ENCODE measurements at places on chromosomes 12 and 14. TPM values are rescaled to one million over a fixed set of nuclear protein-coding genes. Genes with fewer than 3 reads are reported as not detected.
A peak's percentile ranks its signal among the peaks of the same experiment; 100 is the strongest.

GRCh38 chr14:27836386-27836785 lies 930.2 kb upstream of the FOXG1 start:
- no peak for DNase-seq

- DNase-seq, result no peak
Observed at GRCh38 chr14:88299865-88300530, 23.1 kb downstream of the KCNK10 start.

Gene HOXC9
- 9.0 TPM for total RNA-seq

Gene ARMH4
- 14.6 TPM for total RNA-seq

Gene NOP9
- total RNA-seq, result 17.8 TPM

GRCh38 chr12:131466932-131467331 lies 244.0 kb upstream of the SFSWAP start:
- DNase-seq, result no peak

- no peak for DNase-seq
Observed at GRCh38 chr12:1633459-1633858, 4.4 kb downstream of the WNT5B start.

GRCh38 chr12:65339161-65339560 lies 60.7 kb downstream of the MSRB3 start:
- DNase-seq, result no peak

- no peak for DNase-seq
Observed at GRCh38 chr14:81329640-81330381, 70.3 kb downstream of the STON2 start.

Gene NOVA1
- 38.7 TPM for total RNA-seq

DNA sequence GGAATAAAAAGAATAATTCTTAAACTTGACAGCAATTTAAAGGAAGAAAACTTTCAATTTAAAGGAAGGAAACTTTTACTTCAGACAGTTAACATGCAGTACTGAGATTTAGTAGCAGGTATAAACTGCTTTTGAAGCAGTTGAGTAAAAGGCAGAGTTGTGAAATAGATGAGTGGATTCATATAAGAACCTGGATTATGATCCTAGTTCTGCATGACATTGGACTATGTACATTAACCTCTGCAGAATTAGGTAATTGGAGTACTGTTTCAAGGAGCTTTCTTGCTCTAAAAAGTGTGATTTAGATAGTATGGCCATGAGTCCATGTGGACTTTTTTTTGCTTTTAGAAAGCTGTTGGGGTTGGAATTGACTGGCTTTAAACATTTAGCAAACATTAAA lies 29.7 kb downstream of the ATP2A2 start:
- DNase-seq, result no peak

GRCh38 chr12:4137015-4137414 lies 136.5 kb upstream of the CCND2 start:
- DNase-seq, result no peak

DNA sequence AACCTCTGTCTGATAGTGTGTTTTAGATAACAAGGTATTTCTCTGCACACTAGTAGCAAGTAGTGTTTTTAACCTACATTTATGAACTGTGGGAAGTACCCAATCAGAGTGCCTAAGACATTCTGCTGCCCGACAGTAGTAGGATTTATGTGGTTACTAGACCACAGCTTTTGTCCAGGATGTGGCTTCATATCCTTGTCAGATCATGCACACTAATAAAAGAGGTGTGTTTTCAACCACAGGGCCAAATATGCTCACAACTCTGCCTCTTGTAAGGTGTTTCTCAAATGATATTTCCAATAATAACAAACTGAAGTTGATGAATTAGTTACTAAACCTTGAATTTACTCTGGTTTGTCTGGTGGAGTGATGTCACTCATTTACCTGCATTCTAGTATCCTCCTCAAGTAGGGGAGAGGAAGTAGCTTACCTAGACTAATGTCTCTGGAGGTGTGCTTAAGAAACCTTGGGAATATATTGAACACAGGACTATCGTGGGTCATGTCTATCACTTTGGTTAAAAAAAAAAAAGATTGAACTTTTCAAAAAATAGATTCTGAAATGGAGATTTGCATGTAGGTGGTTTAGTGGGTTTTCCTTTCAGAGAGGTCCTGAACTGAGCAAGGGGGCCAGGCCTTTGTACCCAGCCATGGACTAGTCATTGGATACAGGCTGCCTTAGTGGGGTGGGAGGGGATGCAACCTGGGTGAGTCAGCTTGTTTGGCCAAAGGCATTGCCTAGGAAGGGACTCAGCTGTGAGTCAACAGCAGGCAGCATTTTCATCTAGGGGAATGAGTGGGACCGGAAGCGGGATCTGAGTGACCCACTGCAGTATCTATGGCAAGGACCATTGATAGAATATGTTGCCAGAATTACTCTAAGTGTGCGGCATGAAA lies 14.1 kb downstream of the FBXW8 start:
- no peak for DNase-seq

GRCh38 chr12:131734336-131735152 lies 23.7 kb downstream of the SFSWAP start:
- DNase-seq, result no peak

Gene KSR2
- not detected for total RNA-seq

GRCh38 chr12:25816637-25817036 lies 141.8 kb upstream of the RASSF8 start:
- no peak for DNase-seq

Gene KCNH3
- total RNA-seq, result 1.7 TPM

Gene FLVCR2
- total RNA-seq, result 15.4 TPM

Gene TEX52
- not detected for total RNA-seq

DNA sequence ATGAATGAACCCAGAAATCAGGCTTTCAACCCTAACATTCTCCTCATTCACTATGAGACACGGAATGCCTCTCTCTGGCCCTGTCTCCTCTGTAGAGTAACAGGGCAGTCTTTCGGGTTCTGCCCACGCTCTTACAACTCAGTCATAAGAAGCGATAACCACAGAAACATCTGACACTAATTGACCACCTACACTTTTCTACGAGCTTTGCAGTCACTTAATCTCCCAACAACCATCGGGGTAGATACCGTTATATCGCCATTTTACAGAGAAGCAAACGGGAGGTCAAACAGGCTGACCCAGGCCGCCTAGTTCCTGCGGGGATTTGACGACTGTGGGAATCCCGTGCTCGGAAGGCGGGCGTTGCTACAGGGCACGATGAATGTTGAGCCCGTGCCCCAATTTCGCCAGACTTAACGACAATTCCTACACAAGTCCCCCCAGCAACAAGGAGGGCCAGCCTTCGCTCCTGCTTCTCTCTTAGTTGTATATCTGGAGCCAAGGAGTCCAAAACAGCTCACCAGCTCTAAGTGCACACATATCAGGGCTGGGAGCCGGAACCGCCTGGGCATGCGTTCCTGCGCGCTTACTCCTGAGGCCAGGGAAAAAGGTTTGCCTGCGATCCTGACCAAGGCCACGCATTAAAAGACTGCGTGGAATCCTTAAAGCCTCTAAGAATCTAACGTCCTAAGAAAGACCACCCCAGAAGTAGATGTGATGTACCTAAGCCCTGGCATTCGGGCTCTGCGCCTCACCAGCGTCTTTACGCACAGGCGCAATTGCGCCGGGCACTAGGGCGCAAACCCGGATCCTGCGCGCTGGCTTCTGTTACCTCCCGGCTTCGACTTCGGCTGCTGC lies 38.7 kb upstream of the TBX5 start:
- DNase-seq, result no peak

DNA sequence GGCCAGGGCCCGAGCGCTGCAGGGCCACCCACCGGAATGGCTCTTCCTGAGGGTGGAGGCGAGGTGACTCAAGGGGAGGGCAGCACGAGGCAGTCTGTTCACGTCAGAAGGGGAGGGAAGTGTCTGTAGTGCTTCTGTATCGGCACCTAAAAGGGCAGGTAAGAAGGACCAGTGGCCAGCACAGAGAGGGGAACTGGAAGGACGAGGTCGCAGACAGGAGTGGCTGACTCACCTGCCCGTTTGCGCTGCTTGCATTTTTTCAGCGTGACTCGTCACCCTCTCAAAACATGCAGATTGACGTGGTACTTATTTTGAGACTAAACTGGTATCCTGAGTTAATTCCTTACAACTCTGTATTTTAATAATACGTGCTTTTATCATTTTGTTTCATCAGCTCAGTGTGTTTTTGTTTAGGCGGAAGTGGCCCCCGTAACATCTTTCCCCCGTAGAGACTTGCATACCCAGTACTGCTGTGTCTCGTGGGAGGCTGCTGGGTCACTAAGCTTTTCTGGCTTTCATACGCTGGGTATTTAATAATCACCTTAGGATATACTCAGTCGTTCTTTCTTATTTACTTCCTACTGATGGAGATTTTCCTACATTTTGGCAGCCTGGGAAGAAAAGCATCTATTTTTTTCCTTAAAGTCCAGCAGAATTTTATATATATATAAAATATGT lies 26.4 kb downstream of the SFSWAP start:
- DNase-seq, result no peak

DNA sequence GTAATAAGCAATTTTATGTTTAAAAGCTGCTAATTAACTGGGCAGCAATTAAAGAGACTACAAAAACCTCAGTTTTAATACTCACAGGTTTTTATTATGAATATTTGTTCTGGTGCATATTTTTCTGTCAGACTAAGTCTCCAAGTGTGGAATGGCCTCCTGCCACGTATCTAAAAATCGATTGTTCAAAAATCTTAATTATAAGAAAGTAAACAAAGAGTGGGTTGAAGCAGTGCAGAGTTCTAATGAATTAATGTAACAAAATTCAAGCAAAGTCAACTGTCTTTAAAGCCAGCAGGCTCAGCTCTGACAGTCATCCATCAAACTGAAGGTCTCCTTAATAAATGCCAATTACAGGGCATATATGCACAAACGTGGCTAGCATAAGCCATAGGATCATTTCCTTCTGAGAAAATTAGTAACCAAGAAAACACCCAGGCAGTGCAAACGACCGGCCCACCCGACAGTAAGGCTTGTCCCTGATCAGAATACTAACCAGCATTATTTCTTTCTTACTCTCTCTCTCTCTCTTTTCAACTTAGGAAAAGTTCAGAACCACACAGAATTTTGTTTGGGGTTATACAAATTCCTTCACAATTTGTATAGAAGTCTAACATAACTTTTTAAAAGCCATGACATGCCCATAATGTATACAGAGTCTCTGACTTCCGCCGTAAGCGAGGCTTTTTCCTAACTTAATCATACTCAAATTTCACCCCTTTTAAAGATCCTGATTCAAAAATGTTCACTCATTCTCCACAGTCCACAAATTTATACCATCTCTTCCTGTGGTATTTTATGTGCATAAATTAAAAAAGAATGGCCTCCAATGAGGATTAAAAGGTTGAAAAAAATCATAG lies 83.8 kb downstream of the SLC25A21 start:
- DNase-seq, result no peak

GRCh38 chr14:52443506-52443905 lies 108.8 kb downstream of the TXNDC16 start:
- no peak for DNase-seq

Gene KCNH5
- total RNA-seq, result not detected

Gene SYT1
- total RNA-seq, result 1.8 TPM

- DNase-seq, result no peak
Observed at GRCh38 chr14:88269806-88270420, 53.2 kb downstream of the KCNK10 start.

DNA sequence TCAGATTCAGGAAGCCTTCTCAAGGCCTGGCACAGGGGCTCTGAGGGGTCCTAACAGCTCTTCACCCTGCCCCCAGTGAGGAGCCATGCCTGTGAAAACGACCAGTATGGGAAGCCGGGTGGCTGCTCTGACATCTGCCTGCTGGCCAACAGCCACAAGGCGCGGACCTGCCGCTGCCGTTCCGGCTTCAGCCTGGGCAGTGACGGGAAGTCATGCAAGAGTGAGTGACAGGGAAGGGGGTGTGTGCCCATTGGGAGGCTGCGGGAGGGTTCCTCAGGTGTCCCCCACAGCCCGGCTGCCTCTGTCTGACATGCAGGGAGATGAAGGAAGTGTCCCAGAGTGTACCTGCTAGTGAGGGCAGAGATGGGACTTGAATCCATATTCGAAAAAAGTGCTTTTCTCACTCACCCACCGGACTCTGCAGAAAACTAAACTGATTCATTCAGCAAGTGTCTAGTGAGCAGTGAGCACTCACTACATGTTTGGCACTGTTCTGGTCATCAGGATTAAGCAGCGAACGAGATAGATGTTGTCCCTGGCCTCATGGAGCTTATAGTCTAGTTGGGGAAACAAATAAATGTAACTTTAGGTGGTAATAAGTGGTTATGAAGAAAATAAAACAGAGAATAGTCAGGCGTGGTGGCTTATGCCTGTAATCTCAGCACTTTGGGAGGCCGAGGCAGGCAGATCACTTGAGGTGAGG lies 9.4 kb upstream of the LRP1-AS start:
- DNase-seq, result peak; percentile 80

DNA sequence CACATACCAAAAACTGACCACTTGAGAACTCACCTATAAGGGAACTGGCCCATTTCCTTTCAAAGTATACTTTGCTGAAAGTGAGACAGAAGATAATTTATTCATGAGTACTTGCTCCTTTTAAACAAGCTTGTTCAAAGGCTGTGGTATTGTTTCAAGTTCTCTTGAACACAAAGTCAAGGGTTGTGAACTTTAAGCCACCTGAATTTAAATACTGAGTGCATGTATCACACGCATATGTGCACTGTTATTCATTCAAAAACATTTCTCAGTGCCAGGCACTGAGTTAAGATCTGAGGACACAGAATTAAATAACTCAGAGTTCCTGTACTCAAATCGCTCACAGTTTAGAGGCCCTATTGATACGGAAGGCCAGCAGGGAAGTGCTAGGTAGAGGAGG lies 19.1 kb upstream of the LDHB start:
- DNase-seq, result no peak

DNA sequence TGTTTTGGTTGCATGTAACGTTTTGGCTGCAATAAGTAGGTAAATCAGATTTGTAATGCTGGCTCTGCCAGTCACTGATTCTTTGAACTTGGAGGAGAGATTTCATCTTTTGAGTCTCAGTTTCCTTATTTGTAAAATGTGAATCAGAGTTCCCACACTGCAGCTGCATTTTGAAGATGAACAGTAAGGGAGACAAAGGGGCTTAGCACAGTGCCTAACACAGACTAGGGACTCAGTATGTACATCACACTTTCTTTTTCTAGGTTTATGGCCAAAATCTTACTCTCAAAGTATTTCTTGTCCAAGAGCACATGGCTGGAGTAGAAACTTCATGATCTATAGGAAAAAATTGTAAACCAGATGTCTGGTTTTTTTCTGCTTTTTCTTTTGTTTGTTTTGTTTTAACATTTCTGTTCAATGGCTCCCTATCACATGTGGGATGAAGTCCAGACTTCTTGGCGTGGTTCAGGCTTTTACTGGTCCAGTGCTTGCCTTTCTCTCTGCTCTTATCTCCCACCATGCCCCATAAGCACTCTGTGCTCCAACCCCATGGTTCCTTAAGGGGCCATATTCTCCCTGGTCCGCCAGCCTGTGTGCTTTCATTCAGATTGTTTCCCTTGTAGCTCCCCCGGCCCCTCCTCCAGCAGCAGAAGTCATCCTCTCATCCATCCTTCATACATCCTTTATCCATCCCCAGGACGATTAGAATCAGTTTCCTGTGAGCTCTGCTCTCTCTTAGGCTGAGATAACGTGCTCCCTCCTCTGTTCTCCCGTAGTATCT lies 58.0 kb downstream of the SYNE2 start:
- no peak for DNase-seq

GRCh38 chr14:79165471-79166090 lies 995.4 kb downstream of the NRXN3 start:
- DNase-seq, result no peak

- no peak for DNase-seq
Observed at GRCh38 chr14:91138511-91139359, 24.9 kb downstream of the DGLUCY start.

All from aorta (tissue), 5 donors.